ENCODE measurements at places on chromosomes 2 and 18. TPM values are rescaled to one million over a fixed set of nuclear protein-coding genes. Genes with fewer than 3 reads are reported as not detected.
A peak's percentile ranks its signal among the peaks of the same experiment; 100 is the strongest.

- peak overlapping the region; percentile 27 for H3K4me3 ChIP-seq
- H3K27me3 ChIP-seq = peaks cover 6% of the 10 kb centered on the region
- no peak overlapping the region for H3K27ac ChIP-seq
- H3K4me1 ChIP-seq = no peaks in the 10 kb centered on the region
- H3K36me3 ChIP-seq = no peaks in the 10 kb centered on the region
Measured at GRCh38 chr2:85066874-85067351, 66.3 kb upstream of the TCF7L1 start.

DNA sequence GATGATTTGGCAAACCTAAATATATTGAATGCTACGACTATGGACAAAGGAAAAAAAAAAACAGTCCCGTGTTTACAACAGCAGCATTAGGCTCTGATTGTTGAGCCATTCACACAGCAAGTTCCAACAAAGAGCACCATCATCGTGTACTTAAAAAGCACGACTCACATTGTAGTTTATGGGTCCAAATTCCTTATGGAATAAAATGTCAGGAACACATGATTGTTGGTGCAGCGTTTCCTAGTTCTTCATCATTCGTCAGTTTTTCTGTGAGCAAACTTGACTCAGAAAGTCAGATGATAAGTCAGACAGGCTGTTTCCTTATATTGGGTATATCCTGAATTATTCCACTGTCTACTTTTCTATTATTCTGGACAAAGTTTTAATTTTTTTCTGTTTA lies 10.0 kb upstream of the KIDINS220 start:
- H3K27ac ChIP-seq = no peak overlapping the region
- H3K4me3 ChIP-seq = no peak overlapping the region
- peaks cover 11% of the 10 kb centered on the region for H3K4me1 ChIP-seq

- DNase-seq = no peak
- H3K27ac ChIP-seq = no peak overlapping the region
- no peaks in the 10 kb centered on the region for H3K27me3 ChIP-seq
- peaks cover 7% of the 10 kb centered on the region for H3K36me3 ChIP-seq
Measured at GRCh38 chr18:23143016-23143814, 7.9 kb downstream of the CABLES1 start.

DNA sequence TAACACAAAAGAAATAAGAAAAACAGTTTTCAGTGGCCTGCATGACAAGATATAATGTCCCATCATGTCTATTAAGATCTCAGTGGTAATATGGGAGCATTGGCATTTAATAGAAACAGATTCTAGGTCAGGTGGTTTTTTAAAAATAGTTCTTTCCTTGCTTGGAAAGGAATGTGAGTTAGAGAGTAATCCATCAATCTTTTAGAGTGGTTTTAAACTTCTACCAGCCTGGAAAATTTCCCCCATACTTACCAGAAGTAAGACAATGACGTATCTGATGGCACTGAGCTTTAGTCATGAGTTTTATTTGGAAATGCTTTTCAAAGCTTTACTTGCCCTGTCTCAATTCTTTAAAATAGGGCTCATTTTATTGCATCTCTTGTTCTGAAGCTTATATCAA lies 441.7 kb upstream of the SMIM21 start:
- DNase-seq = no peak
- H3K27me3 ChIP-seq = no peaks in the 10 kb centered on the region
- no peak overlapping the region for H3K27ac ChIP-seq
- no peaks in the 10 kb centered on the region for H3K4me1 ChIP-seq
- H3K36me3 ChIP-seq = no peaks in the 10 kb centered on the region
- no peak overlapping the region for H3K4me3 ChIP-seq

- peaks cover 12% of the 10 kb centered on the region for H3K4me1 ChIP-seq
- no peak overlapping the region for H3K4me3 ChIP-seq
- no peaks in the 10 kb centered on the region for H3K36me3 ChIP-seq
- H3K27me3 ChIP-seq = no peaks in the 10 kb centered on the region
Measured at GRCh38 chr2:215746887-215747615, 266.3 kb downstream of the MREG start.

DNA sequence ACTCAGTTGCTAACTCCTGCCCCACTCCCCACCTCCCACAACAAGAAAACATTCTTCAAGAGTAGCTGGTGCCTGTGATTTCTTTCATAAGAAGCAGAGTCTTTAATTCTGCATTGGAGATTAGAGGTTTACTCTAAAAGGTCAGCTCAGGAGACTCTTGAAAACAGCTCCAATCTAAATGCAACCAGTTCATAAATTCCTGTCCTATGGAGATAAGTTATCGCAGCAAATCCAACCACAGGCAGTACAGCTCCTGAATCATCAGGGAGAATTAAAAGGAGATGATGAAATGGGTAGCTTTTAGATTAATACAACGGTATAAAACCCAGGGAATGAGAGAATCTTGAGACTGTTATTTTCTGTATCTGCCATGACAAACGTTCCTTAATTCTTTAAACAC lies 130.7 kb downstream of the SOCS6 start:
- H3K27ac ChIP-seq = peak overlapping the region; percentile 84
- no peak overlapping the region for H3K4me3 ChIP-seq
- peak; percentile 77 for DNase-seq

GRCh38 chr18:32139835-32140283 lies 48.2 kb downstream of the RNF138 start:
- H3K27ac ChIP-seq = no peak overlapping the region
- H3K36me3 ChIP-seq = no peaks in the 10 kb centered on the region
- H3K4me1 ChIP-seq = no peaks in the 10 kb centered on the region
- no peaks in the 10 kb centered on the region for H3K27me3 ChIP-seq

DNA sequence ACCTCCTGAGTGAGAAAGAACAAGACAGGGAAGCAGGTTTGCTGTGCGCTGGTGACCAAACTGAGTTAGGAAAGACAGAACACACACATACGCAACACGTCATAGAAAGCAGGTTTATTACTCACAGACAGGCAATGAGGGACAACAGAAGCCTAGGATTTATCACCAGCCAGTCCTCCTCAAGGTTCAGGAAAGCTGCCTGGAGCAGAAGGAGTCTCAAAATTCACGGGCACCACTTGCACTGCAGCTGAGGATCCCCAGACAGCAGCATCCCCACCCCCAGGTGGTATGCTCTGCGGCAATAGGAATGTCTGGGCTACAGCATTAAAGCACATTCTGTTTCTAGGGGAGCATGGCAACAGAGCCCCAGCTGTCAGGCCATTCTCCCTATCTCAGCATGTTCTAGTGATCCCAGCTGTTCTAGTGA lies 284.4 kb upstream of the RGPD4 start:
- DNase-seq = no peak
- no peaks in the 10 kb centered on the region for H3K4me1 ChIP-seq
- no peaks in the 10 kb centered on the region for H3K27me3 ChIP-seq

- no peaks in the 10 kb centered on the region for H3K4me1 ChIP-seq
- no peak for DNase-seq
- no peak overlapping the region for H3K27ac ChIP-seq
- H3K4me3 ChIP-seq = no peak overlapping the region
- H3K27me3 ChIP-seq = no peaks in the 10 kb centered on the region
Measured at GRCh38 chr2:4047961-4048891, 344.9 kb downstream of the DCDC2C start.

- no peak overlapping the region for H3K4me3 ChIP-seq
- H3K27ac ChIP-seq = peak overlapping the region; percentile 53
- peaks cover 10% of the 10 kb centered on the region for H3K4me1 ChIP-seq
- peak; percentile 86 for DNase-seq
- no peaks in the 10 kb centered on the region for H3K36me3 ChIP-seq
- H3K27me3 ChIP-seq = no peaks in the 10 kb centered on the region
Measured at GRCh38 chr2:69291004-69291650, 95.9 kb downstream of the GFPT1 start.

- peak; percentile 58 for DNase-seq
- no peak overlapping the region for H3K4me3 ChIP-seq
- no peaks in the 10 kb centered on the region for H3K36me3 ChIP-seq
- H3K27me3 ChIP-seq = no peaks in the 10 kb centered on the region
- H3K4me1 ChIP-seq = peaks cover 24% of the 10 kb centered on the region
- peak overlapping the region; percentile 2 for H3K27ac ChIP-seq
Measured at GRCh38 chr2:39516347-39517101, 79.4 kb upstream of the MAP4K3 start.

DNA sequence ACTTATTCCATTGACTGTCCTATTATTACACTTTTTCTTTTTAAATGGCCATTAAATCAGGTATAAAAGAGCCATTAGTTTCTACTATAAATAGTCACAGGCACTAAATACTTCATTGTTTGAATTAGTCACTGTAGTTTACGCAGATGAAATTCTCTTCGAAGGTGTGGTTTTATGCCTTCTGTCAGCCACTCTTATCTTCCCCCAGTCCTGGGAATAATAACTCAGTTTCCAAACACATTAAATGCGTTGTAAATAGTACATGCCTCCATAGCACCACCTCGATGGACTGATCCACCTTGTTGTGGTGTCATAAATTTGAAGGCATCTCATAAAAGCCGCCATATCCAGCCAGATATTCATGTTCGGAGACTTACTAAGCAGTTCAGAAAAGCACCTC lies 72.1 kb upstream of the PARD3B start:
- H3K27ac ChIP-seq = no peak overlapping the region
- DNase-seq = no peak
- no peak overlapping the region for H3K4me3 ChIP-seq

DNA sequence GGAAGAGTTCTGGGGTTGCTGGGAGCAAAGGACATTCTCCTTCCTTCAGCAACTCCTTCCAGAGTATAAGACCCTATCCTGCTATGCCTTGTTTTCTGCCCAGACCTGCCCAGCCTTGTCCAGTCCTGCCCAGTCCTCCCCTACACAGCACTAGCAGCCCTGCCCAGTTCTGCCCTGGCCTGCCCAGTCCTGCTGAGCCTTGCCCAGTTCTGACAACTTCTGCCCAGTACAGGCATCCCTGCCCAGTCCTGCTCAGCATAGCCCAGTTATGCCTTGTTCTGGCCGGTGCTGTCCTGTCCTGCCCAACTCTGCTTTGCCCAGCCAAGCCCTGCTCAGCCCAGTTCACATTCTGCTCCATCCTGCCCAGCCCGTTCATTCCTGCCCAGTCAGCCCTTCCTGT lies 44.9 kb upstream of the ALK start:
- H3K27me3 ChIP-seq = peaks cover 2% of the 10 kb centered on the region
- H3K36me3 ChIP-seq = no peaks in the 10 kb centered on the region
- no peak overlapping the region for H3K4me3 ChIP-seq
- DNase-seq = no peak

GRCh38 chr2:237603718-237604362 lies 13.3 kb upstream of the RAB17 start:
- peak; percentile 80 for DNase-seq
- H3K36me3 ChIP-seq = no peaks in the 10 kb centered on the region
- peak overlapping the region; percentile 15 for H3K27ac ChIP-seq
- no peak overlapping the region for H3K4me3 ChIP-seq
- peaks cover 7% of the 10 kb centered on the region for H3K4me1 ChIP-seq

DNA sequence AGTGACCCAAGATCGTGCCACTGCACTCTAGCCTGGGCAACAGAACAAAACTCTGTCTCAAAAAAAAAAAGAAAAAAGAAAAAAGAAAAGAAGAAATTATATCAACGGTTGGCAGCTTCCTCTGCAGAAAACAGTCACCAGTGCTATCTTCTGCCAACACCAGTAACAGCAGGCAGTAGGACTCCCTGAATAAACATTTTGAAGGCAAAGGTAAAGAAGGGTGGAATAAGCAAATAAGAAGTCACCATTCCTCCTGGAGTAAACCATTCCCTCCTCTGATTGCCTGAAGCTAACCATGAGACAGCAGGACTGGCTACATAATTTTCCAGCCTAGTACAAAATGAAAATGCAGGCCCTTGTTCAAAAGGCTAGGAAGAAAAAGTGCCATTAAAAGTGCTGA lies 9.0 kb upstream of the RNF103 start:
- no peak overlapping the region for H3K27ac ChIP-seq
- DNase-seq = no peak
- peaks cover 3% of the 10 kb centered on the region for H3K27me3 ChIP-seq

- H3K36me3 ChIP-seq = no peaks in the 10 kb centered on the region
- H3K27me3 ChIP-seq = no peaks in the 10 kb centered on the region
- DNase-seq = no peak
- H3K4me3 ChIP-seq = no peak overlapping the region
- no peak overlapping the region for H3K27ac ChIP-seq
Measured at GRCh38 chr2:80638783-80639182, 334.2 kb upstream of the LRRTM1 start.

DNA sequence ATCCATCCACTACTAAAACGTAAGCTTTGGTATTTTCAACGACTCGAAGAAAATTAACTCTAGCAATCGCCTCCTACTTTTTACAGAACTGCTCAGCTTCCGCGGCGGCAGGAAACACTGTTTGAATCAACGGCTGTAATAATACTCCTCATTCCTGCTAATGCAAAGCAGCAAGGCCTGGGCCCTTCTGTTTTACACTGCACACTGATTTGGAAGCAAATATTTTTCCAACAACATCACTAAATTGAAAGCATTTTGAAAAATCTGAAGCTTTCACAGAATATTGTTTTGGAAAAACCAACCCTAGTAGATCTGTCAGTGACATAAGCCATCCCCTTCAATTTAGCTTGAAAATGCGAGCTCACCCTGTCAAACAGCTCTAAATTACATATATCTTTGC lies 261.2 kb downstream of the TXNL1 start:
- no peaks in the 10 kb centered on the region for H3K4me1 ChIP-seq
- no peaks in the 10 kb centered on the region for H3K36me3 ChIP-seq
- H3K4me3 ChIP-seq = no peak overlapping the region
- no peak for DNase-seq
- no peak overlapping the region for H3K27ac ChIP-seq

DNA sequence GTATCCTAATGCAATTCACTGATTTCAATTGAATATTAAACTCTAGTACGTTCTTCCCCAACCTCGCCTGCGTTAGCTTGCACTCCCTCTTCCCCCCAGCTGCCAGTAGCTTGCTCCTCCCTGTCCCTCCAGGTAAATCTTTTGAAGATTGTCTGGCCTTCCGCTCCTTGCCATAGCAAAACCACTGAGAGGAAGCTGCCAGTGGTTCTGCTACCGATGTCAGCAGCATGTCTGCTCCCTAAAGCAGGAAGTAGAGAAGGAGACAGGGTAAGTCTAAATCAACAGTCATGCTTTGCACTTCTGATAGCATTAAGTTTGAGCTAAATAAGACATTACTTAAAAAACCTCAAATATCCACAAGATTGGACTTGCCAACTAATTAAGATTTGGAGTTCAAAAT lies 89.1 kb downstream of the SCN2A start:
- no peaks in the 10 kb centered on the region for H3K4me1 ChIP-seq
- H3K36me3 ChIP-seq = no peaks in the 10 kb centered on the region
- no peak overlapping the region for H3K27ac ChIP-seq
- no peak overlapping the region for H3K4me3 ChIP-seq

GRCh38 chr2:239644011-239644410 lies 243.2 kb upstream of the HDAC4 start:
- H3K27ac ChIP-seq = no peak overlapping the region
- no peak for DNase-seq
- no peaks in the 10 kb centered on the region for H3K27me3 ChIP-seq
- no peaks in the 10 kb centered on the region for H3K4me1 ChIP-seq

GRCh38 chr18:44682871-44683221 lies 2.2 kb downstream of the SETBP1 start:
- no peak for DNase-seq
- H3K27ac ChIP-seq = no peak overlapping the region
- no peak overlapping the region for H3K4me3 ChIP-seq
- H3K36me3 ChIP-seq = no peaks in the 10 kb centered on the region

Gene CRYGD
- not detected for total RNA-seq

Gene MYOM1
- under 0.01 TPM for total RNA-seq

Gene VSNL1
- 0.28 TPM for total RNA-seq

Gene CBLN2
- total RNA-seq = not detected

Gene C2orf66
- total RNA-seq = not detected

Gene SLC11A1
- under 0.01 TPM for total RNA-seq

Gene CROCC2
- not detected for total RNA-seq

Gene ABCA12
- total RNA-seq = under 0.01 TPM

Gene SLC9A2
- total RNA-seq = not detected

Gene CDK15
- 33.0 TPM for total RNA-seq

Gene SAG
- total RNA-seq = not detected

Gene FSHR
- not detected for total RNA-seq

Gene PPP1R1C
- 0.28 TPM for total RNA-seq
